Activated T-cell treated with anti-CD3 and anti-CD28 coated beads for 4 hours (primary cell): ENCODE measurements at places on chromosomes 4 and X.

GRCh38 chr4:1855333-1856070 lies 454 bp downstream of the LETM1 start:
- no peak for DNase-seq

DNA sequence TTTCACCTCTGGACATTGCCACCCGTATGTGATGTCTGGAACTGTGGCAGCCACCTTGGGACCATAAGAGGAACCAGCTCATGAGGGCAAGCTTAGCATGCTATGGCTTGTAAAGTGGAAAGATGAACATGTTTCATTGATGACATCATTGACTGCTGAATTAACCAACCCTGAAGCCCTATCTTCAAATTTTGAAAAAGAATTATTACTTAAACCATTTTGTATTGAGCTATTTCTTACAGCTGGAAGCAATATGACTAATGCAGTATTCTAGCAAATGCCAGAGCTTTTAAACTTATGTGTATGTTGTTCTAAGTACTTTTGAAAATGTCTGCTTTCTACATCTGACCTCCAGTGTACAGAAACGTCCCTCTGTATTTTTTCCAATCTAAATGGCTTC lies 18.1 kb downstream of the GUCY2F start:
- DNase-seq: no peak

- no peak for DNase-seq
These were observed 626.7 kb upstream of the BOD1L1 start for GRCh38 chr4:14254252-14254651.

DNA sequence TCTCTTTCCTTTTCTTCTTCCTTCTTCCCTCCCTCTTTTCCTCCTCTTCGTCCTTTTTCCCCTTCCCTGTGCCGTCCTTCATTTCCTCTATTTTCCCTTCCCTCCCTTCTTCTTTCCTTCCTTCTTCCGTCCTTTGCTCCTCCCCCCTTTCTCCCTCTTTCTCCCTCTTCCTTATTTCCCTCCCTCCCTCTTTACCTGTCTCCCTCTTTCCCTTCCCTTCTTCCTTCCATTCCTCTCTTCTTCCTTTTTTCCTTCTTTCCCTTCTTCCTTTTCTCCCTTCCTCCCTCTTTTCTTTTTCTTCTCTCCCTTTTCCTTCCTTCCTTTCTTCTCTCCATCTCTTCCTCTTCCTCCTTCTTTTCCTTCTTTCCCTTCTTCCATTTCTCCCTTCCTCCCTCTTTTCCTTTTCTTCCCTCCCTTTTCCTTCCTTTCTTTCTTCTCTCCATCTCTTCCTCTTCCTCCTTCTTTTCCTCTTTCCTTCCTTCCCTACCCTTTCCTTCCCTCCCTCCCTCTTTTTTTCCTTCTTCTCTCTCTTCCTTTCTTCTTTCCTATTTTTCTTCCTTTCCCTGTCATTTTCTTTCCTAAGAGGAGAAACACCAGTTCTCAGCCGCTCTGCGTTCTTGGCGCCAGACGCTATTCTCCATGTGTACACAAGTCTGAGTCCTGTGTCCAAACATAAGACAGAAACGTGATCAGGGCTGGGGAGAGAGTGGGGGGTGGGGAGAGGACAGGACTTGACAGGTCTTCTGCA lies 597.1 kb downstream of the MID1IP1 start:
- no peak for DNase-seq

GRCh38 chrX:136767104-136767941 lies 13.4 kb downstream of the ARHGEF6 start:
- DNase-seq: no peak

- no peak for DNase-seq
These were observed 37.9 kb downstream of the RBBP7 start for GRCh38 chrX:16832301-16832700.

DNA sequence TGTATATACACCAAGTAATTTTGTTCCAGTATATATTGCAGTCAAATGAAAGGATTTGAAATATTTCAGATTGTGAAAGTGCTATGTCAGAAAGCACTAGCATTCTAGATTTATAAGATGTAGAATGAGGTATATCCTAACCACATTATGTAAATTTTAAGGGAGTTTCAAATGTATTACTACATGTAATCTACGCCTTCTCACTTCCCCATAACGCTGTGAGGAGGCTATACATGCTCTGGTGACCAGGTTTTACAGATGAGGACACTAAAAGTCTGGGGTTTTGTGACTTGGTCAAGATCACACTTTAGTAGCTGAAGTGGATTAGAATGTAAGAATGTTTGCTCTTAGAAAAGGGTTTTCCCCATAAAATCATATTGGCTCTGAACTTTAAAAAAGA lies 8.1 kb downstream of the ENPEP start:
- DNase-seq: no peak

- DNase-seq: no peak
These were observed 20.1 kb downstream of the SLITRK4 start for GRCh38 chrX:143615851-143616250.

GRCh38 chr4:46944345-46944744 lies 35.3 kb upstream of the COX7B2 start:
- no peak for DNase-seq

DNA sequence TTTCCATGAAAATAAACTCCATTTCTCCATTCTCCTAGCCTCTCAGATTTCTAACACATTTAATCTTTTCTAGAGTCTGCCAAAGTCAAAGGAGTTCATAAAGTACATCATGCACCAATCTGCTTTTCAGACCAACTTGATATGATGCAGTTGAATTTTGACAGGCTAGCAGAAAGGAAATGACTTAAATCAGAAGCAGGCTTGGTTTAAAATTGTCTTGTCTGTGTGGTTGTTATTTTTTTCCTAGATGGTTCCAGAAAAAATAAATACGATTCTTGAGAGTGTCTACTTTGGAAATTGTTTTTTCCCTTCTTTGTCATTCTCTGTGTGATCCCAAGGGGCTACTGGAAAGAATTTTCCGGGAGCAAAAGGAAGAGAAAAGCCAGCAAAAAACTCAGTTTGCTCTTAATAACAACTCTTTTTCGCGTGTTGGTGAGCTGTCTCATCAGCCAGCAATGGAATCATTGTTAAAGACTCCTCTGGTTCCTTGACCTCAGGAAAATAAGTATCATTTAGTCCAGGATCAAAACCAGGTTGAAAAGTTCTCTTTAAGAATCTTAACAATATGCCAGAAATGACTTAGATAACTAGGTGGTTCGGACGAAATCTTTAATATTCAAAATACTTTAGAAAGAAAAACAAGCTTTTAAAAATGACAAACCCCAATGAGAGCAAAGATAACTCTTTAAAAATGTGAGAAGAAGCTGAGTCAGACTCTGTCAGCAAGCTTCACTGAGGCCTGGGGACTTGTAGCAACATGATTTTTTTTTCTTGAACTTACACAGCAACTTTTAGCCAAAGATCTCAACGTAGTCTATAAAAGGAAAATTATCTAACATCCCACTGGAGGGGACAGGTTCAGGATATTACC lies 49.7 kb upstream of the GAB1 start:
- DNase-seq: no peak

- no peak for DNase-seq
These were observed 516.2 kb downstream of the KCTD8 start for GRCh38 chr4:43932448-43932847.

GRCh38 chrX:151621422-151621821 lies 57.9 kb downstream of the PASD1 start:
- no peak for DNase-seq

GRCh38 chr4:174084542-174084941 lies 198.9 kb downstream of the FBXO8 start:
- no peak for DNase-seq

DNA sequence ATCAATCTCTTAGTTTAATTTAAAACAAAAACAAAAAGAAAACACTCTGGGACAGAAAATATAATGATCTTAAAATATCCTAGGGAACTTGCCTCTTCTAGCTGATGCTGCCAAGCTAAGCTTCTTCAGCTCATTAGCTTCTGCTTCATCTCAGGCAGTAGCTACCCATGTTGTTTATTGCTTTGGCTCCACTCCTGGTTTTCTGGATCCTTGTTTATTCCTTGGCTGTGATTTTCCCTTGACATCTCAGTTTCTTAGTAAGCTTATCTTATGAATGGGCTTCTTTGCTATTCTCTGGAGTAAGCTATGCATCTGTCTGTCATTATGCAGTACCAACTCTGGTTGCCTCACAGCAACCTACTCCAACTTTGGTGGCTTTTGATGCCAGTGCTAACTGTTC lies 5.1 kb upstream of the MTHFD2L start:
- no peak for DNase-seq

GRCh38 chr4:8392591-8393190 lies 47.8 kb downstream of the ACOX3 start:
- no peak for DNase-seq

DNA sequence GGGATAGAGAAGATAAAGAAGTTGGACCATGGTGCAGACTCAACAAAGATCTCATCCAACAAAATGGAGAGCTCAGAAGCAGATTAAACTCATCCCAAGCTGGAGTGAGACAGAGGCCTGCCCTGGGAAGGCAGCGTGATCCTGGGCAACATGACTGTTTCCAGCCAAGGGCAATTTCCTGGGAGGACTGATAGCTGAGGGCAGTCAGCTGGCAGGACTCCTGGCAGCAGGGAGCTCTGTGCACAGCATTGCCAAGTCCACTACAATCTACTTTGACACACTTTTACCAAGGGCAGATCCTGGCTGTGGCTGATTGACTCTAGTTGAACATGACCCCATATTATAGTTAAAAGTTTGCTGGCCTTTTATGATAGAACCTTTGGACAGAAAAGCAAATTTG lies 357.3 kb upstream of the RASGEF1B start:
- no peak for DNase-seq

DNA sequence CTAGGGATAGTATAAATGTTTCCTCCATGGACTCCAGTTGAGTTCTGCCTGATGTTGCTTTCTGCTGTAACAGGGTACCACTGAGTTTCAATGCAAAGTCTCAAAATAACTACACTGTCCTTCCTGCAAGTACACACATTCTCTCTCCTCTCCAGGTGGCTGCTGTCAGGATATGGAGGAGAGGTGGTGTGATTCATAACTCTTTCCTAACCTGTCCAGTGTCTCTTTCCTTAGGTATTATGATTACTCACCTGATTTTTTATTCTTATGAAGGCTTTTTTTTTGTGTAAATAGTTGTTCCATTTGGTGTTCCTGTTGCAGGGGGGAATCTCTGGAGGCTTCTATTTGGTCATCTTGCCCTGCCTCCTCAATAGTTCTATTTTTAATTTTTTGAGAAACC lies 39.8 kb upstream of the POF1B start:
- no peak for DNase-seq

- no peak for DNase-seq
These were observed 182.1 kb upstream of the TET2 start for GRCh38 chr4:104964410-104965175.

DNA sequence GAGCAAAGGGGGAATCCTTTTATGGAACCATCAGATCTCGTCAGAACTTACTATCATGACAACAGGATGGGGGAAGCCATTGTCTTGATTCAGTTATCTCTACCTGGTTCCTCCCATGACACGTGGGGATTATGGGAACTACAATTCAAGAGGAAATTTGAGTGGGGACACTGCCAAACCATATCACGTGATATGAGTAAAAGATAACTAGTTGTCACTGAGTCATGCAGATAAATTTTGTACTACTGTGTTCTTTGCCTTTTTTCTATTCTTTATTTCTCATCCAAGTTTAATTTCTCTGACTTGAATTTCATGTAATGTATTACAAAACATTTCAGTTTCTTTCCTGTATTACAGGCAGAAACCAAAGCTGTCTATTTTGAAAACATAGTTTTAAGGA lies 383.2 kb downstream of the EPHA5 start:
- no peak for DNase-seq

- no peak for DNase-seq
These were observed 107.2 kb downstream of the TRIML1 start for GRCh38 chr4:188246488-188246887.

DNA sequence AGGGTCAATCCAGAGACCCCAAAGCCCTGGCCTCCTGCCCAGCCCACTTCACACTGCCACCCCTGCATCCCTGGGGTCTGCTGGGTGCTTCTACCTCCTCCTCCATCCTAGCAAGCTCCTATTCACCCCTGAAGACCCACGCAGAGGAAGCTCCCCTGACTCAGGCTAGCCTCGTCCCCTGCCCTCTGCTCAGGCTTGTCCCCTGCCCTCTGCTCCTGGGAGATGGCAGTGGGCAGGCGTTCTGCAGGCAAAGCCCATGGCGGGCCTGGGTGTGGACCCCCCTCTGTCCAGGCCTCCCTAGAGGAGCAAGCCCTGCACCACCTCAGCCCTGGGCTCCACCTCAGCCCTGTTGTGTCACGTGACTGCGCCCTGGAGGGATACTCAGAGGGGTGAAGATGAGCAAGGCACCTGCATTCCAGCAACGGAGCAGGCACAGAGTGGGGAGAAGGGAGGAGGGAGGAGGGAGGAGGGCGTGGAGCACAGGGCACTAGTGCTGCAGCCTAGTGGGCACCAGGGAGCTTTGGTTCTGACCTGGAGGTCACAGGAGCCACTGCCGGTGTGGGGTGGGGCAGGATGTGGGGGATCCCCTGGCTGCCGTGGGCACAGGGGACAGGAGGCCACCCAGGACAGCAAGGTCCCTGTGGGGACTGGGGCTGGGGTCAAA lies 27.6 kb upstream of the FGFR3 start:
- no peak for DNase-seq

GRCh38 chr4:170420255-170420693 lies 330.5 kb upstream of the AADAT start:
- DNase-seq: no peak

DNA sequence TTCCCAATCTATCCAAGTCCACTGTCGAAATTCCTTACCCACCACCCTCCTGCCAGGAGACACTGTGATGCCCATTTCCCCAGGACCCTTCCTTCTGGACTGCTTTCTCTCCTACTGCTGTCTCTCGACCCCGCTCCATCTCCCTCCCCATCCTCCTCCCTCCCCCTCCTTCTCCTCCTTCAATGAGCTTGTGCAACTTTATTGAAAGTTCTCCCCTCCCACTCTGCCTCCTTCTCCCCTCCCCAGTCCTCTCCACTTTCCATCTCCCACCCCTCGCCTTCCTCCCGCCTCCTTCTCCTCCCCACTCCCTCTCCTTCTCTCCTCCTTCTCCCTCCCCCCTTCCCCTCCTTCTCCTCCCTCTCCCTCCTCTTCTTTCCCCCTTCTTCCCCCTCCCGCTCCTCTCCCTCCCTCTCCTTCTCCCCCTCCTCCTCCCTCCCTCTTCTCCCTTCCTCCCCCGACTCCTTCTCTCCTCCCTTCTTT lies 116.6 kb upstream of the FAT1 start:
- no peak for DNase-seq

DNA sequence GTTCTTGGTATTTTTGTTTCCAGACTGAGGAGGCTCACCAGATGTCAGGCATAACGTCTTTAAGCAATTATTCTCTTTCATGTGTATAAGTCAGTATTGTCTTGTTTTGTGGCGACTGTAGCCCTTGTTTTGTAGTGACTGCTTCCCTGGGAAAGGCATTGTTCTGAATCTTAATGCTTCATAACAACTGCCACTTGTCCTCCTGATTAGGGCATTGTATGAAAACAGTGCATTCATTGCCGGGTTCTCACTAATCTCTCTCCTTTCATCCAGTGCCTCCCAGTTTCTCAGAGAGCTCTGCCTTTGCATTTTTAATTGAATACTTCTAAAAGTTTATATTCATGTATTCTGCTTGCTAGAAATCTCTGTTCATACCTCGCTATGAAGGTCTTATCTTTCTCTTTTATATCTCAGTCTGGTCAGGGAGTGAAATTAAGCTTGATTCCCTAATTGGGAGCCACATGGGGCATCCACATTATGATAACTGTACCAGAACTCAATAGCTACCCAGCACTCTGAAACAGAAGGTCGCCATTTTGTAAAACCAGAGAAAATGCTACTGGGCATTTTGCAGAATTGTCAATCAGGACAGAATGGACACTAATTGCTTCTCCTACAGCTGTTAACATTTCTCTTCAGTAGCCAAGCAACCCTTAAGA lies 149.8 kb downstream of the GBA3 start:
- DNase-seq: no peak

- DNase-seq: no peak
These were observed 282.7 kb downstream of the PTTG2 start for GRCh38 chr4:38242822-38243387.

- no peak for DNase-seq
These were observed 68.7 kb downstream of the WFS1 start for GRCh38 chr4:6338175-6338950.
